Activated CD4-positive, CD25-positive, alpha-beta regulatory T cell (primary cell): ENCODE measurements at places on chromosomes 3 and 15.

- no peak for DNase-seq
Observed at GRCh38 chr3:129622226-129622874, 15.9 kb upstream of the PLXND1 start.

- DNase-seq = no peak
Observed at GRCh38 chr3:75180945-75181298, 483.2 kb upstream of the FRG2C start.

- no peak for DNase-seq
Observed at GRCh38 chr15:90091156-90091931, 10.9 kb downstream of the IDH2 start.

- no peak for DNase-seq
Observed at GRCh38 chr3:30585654-30586053, 20.7 kb upstream of the TGFBR2 start.

- DNase-seq = no peak
Observed at GRCh38 chr3:187041362-187042307, 97.7 kb downstream of the RPL39L start.

DNA sequence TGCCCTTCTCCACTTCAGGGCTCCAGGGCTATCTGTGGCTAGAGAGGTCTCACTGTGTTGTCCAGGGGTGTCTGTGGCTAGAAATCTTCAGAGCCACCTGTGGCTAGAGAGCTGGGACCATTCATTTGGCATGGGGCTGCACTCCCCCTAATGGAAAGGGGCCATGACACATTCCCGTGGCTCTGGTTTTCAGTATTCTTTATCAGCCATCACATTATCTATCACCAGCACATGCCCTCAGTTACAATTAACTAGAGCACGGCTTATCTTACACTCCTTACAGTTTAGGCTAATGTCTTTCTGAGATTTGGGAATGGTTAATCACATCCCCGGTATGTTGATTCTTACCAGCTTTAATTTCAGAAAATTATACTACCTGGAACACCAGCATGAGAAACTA is 128.6 kb downstream of the RORA start:
- DNase-seq = no peak

DNA sequence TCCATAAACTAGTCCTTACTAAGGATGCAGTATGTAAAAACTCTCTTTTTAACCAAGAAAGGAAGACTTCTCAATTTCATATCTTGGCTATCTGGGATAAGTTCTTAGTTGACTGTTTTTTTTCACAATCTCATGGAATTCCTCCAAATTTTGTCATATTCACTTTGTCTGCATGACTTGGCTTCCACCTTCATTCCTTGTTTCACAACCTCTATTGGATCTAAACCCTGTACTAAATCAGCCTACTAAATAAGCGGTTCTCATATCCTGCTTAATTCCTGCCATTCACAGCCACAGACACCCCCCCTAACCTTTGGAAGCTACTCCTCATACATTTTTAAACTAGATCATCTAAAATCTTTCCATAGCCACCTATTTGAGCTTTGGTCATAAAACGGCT is 370.6 kb upstream of the NAALADL2 start:
- DNase-seq = no peak

GRCh38 chr3:98630416-98630815 is 37.0 kb upstream of the CPOX start:
- DNase-seq = no peak

- no peak for DNase-seq
Observed at GRCh38 chr15:97146929-97147870, 813.3 kb upstream of the ARRDC4 start.

DNA sequence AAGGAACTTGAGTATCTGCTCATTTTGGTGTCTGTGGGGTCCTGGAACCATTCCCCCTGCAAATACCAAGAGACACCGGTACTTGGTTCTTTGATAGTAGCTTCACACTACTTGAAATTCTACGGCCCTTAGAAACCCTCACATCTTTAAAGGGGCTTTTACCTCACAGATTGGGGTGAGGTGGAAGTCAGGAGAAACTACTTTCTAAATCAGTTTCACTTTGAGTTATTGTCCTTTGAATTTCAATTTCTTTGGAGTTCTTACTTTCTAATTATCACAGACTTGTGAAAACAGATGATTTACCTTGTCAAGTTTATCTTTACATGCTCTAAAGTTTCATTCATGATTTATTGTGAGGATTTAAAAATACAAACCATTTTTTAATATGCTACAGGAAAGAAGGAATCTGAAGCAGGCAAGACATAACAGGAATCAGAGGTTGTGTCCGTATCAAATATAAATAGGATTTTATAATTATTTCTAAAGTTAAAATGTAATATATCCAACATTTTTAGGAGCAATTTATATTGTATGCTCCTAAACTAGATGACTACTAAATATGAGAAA is 98.9 kb downstream of the NEDD4 start:
- no peak for DNase-seq

- DNase-seq = no peak
Observed at GRCh38 chr3:62604298-62604697, 230.9 kb upstream of the FEZF2 start.

GRCh38 chr15:60660290-60661051 is 181.5 kb upstream of the ICE2 start:
- no peak for DNase-seq

DNA sequence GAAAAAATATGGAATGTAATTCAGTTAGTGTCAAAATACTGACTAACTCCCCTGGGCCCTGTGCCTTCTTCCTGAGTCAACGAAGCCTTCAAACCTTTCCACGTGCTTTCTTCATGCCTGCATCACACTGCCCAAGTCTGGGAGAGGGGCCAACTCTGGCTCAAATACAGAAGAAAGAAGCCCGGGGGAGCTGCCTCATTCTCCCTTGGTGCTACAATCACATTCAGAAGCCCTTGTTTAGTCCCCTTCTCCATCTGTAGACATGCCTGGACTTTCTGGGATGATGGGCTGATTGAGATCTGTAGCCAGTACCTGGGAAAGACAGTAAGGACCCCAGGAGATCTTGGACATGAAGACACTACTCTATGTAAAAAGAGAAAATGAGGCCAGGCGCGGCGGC is 77.8 kb upstream of the GSK3B start:
- DNase-seq = no peak

DNA sequence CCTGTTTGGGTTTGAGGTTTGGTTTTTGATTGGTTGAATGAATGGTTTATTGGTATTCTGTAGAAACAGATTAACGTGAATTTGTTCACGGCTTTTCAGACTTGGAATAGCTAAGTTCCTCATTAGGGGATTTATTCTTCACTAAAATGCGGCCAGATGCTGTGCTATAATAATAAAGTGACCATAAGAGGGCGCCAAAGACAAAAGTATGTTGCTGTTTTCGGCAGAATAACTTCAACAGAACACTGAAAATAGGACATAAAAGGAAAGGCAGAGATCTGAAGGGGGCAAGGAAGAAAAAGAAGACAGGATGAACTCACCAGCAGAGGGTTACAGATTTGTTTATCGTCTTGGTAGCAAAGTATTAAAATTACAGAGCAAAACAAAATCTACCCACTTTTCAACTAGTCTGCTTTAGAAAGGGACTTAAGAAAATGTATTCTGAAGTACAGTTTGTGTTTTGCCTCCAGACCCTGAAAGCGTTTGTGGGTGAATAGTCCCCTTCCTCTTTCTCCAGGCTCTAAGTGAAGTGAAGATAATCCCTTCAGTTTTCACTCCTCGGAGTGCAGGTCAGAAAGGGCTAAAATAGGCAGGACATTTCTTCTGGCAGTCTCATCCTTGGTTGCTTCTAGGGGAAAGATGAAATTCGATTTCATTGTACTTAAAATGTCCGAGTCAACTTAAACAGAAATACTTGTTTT is 147.6 kb downstream of the IL20RB start:
- DNase-seq = no peak

DNA sequence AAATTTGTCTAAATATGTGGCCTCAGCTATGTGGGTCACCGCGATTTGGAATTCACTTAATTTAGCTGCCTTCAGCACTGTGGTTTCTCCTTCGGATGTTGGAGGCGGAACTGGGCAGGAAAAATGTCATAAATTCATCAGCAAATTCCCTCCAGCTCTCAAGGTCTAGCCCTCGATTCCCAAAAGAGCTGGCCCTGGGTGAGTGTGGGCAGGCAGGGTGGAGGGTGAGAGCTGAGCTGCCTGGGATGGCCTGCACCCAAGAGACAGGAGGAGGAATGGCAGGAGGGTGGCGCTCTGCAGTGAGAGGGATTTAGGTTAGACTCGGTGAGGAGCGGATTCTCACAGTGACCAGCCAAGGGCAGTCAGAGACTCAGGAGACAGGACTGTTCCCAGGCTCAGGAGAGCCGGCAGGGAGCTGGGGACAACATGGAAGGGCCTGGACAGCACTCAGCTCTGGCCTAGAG is 57.1 kb downstream of the FEM1B start:
- no peak for DNase-seq

DNA sequence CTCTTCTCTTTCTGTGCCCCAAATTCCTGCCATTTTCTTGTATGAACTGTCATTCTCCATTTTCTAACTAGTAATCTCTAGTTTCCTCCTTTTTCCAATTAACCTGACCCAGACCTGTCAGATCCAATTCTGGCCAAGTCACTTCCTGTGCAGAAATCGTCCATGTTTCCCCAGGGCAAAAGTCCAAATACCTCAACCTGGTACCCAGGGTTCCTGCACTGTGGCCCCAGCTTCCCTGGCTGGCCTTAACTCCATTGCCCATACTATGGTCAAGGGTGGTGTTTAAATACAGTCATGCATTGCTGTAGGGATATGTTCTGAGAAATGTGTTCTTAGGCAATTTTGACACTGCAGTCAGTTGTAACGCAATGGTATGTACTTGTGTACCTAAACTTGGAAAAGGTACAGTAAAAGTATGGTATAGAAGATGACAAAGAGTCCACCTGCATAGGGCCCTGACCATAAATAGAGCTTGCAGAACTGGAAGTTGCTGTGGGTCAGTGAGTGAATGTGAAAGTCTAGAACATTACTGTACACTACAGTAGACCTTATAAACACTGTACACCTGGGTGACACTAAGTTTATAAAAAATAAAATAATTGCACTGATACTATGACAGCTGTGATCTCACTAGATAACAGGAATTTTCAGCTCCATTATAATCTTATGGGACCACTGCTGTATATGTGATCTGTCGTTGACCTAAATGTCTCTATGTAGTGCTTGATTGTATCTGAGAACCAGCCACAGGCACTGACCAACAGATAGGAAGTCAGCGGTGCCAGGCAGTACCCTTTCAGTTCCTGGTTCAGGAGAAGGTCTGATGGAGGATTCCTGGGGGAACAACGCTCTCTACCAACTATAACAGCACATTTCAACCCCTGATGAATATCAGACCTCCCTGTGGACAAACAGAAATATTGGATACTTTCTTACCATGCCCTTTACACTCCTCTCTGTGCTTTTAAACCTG is 336.1 kb upstream of the PROK2 start:
- no peak for DNase-seq

GRCh38 chr15:40204100-40204499 is 34.8 kb upstream of the PAK6 start:
- DNase-seq = no peak

DNA sequence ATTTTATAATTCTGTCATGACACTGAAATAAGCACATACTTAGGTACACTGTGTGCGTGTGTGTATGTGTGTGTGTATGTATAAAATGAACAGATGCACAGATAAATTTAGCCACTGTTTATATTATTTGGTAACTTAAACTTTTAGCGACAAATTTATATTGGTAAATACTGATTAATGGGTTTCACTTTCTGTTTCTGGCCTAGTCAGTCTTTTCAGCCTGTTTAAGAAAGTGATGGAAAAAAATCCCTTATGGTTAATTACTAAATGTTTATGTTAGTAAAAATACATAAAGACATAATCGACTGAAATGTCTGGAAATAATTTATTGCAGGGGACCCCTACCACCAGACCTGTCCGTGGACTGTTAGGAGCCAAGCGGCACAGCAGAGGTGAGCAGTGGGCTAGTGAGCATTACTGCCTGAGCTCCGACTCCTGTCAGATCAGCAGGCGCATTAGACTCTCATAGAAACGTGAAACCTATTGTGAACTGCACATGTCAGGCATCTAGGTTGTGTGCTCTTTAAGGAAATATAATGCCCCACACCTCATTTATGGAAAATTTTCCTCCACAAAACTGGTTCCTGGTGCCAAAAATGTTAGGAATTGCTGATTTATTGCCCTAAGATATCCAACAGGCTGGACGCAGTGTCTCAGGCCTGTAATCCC is 717.4 kb downstream of the SI start:
- no peak for DNase-seq

DNA sequence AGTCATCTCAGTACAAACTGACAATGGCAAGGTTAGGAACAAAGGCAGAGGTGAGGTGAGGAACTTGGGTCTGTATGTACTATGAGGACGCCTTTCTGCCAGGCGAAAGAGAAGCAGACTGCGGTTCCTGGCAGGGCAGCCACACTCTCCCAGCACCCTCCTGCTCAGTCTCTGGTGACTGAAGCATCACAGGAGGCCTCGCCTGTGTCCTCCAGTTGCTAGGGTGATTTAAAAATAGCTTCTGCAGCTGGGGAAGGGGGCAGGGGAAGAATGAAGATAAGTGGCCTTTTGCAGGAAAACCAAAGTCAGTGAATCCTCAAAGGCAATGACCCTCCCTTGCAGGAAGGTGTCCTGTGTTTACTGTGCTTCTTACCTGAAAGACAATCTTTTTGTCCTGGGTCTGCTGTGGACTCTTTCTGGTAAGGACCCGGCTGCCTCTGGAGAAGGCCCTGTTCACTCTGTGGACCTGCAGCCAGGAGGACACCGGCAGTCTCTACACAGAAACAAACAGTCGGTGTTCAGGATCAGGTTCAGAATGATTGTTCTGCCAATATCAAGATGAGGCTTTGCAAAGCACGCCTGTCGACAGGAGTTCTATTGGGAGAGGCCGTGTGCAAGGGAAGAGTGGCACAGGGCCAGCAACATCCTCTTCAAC is 65.7 kb upstream of the DGKG start:
- no peak for DNase-seq

GRCh38 chr3:128501431-128501830 is 8.4 kb upstream of the GATA2 start:
- DNase-seq = no peak

DNA sequence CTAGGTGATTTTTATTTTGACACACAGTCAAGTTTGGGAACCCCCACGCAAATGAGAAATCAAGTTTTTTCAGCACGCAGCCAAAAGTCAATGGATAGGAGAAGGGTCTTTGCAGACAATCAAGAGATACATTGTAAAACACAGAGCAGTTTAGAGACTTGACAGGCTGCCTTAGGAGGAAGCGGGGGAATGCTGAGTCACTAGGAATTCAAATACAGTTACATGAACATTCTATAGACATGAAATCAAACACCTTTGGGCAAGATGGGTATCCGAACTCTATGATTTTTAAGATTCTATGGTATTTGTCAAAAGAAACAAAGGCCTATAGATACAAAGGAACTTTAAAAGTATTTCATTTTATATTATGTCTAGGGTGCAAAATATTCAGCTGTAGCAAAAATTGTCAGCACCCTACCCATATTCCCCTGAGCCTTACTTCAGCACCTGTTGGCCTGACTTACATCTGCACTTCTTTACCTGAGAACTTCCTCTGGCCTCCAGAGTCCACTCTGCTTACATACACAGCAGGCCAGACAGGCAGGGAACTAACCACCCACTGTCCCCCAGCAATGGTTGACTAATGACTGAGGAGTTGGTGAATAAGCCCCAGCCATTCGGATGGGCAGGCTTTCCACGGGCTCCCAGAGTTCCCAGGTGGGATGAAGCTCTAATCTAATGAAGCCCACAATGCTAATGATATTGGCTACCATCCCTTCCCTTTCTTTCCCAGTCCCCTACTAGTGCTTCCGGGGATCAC is 289.3 kb upstream of the RORA start:
- DNase-seq = no peak
